ENCODE measurements at places on chromosomes 2 and 18.

- no peak for DNase-seq
Measured at GRCh38 chr2:202064881-202065230, 8.2 kb upstream of the KIAA2012 start.

GRCh38 chr2:71253476-71253875 lies 26.6 kb upstream of the PAIP2B start:
- no peak for DNase-seq

DNA sequence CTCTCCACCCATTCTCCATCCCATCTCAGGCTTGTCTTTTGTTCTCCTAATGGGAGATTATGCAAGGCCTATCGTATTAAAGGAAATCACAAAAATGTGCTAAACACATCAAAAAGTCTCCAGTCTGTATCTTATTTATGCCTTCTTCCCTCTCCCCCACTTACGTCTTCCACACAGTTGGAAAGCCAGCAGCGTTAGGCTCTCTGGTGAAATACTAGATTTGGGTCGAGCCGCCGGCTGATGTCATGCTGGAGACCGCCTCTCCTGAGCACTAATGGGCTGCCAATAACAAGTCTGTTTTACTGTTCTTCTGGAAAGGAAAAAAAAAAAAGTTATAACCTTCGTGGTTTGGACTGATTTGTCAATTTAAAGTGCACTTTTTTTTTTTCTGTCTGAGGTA lies 182.7 kb upstream of the SIX2 start:
- no peak for DNase-seq

DNA sequence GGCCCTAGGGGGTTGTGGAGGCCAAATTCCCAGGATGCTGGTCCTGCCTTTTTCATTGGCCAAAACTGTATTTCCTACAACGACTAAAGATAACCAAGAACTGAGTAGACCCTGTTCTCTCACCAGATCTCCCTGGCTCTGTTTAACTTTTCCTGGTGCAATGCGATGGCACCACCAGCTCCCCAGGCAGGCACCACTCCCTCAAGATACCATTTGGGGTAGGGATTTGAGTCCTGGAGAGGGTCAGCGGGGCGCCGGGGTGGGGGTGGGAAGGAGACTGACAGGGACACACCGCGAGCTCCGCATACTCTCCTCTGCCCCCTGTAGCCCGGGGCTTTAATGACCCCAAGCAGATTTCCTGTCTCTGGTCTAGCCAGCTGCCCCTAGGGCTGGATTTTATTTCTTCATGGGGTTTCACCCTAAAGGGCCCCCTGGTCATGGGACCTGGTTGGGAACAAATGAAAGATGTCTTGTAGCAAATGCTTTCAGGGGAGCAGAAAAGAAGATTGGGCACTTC lies 7.3 kb downstream of the SIX2 start:
- DNase-seq: no peak

- DNase-seq: no peak
Measured at GRCh38 chr2:186637497-186637800, 47.6 kb downstream of the ITGAV start.

DNA sequence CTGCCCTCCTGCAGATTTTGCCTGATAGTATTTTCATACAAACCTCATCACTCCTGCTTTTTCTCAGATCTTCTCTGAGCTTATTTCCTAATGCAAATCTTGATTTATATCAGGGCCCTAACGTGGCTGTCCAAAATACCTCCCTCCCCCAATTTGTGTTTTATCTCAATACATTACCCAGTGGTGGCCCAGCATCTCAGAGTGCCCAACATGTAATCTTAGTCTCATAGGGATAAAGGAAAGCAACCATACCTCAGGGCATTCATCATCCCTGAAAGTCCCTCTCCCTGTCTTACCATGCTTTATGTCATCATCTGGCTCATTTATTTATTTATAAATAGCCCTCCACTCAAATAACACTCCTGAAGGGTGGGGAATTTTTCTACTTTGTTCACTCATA lies 135.3 kb downstream of the SLC8A1 start:
- no peak for DNase-seq

- DNase-seq: no peak
Measured at GRCh38 chr18:1483385-1483784, 578.7 kb downstream of the ADCYAP1 start.

GRCh38 chr2:16664809-16665747 lies 556 bp downstream of the CYRIA start:
- no peak for DNase-seq

DNA sequence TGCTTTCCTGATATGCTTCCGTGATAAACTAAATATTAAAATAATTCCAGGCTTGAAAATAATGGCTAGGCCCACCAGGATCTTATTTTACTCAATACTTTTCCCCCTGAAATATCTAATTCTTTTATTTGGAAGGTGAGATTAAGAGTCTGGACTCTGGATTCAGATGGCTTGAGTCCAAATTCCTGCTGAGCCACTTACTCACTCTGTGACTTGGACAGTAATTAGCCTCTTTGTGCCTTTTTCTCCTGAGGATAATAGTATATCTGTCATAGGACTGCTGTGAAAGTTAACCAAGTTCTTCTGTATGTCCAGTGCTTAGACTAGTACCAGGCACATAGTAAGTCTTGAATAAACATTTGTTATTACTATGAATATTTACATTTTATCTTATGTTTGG lies 127.3 kb upstream of the ERBB4 start:
- DNase-seq: no peak
